ENCODE measurements at places on chromosomes 2 and 18. TPM values are rescaled to one million over a fixed set of nuclear protein-coding genes. Genes with fewer than 3 reads are reported as not detected.

Gene CYTIP
- total RNA-seq: not detected

Gene RHOB
- total RNA-seq: 145 TPM

Gene FAM124B
- total RNA-seq: not detected

Gene ATG16L1
- total RNA-seq: 16.4 TPM

Gene PRSS56
- total RNA-seq: not detected

Gene CSRNP3
- total RNA-seq: 1.7 TPM

Gene COLEC12
- 14.8 TPM for total RNA-seq

Gene LDLRAD4
- total RNA-seq: not detected

Gene SGPP2
- total RNA-seq: 0.17 TPM

Gene AFF3
- 11.3 TPM for total RNA-seq

Gene IL1F10
- not detected for total RNA-seq

Gene UGT1A8
- not detected for total RNA-seq

Gene DAW1
- total RNA-seq: 6.5 TPM

Gene INHBB
- total RNA-seq: not detected

Gene PPP1R1C
- total RNA-seq: 0.15 TPM

Gene CABYR
- 6.7 TPM for total RNA-seq

Gene RUFY4
- total RNA-seq: not detected

Gene NT5C1B
- not detected for total RNA-seq

Gene GCA
- 9.2 TPM for total RNA-seq

Gene MYO7B
- total RNA-seq: not detected

Gene KCNF1
- 0.59 TPM for total RNA-seq

Gene NCKAP5
- total RNA-seq: under 0.01 TPM

Gene COL4A3
- not detected for total RNA-seq

Gene ACYP2
- total RNA-seq: 7.6 TPM

Gene SKOR2
- total RNA-seq: not detected

Measured in bronchus fibroblast of lung (primary cell).